ENCODE measurements at places on chromosomes 4 and X.

DNA sequence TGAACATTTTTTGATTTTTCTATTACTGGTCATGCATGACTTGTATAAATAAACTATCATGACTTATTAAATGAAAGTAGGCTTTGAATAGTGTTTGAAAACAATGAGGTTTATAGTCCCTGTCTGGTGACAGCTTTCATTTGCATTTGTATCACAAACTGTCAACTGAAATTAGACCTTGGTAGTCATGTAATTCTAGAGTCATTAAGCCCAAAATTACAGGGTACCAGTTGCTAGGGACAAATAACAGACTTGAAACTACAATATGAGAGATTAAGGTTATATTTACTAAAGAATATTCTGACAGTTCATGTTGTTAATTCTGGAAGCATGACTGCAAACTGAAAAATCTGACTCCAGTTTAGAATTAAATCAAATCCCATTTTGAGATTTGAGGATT, 9.2 kb upstream of the VAMP7 start:
- no peak for DNase-seq

DNA sequence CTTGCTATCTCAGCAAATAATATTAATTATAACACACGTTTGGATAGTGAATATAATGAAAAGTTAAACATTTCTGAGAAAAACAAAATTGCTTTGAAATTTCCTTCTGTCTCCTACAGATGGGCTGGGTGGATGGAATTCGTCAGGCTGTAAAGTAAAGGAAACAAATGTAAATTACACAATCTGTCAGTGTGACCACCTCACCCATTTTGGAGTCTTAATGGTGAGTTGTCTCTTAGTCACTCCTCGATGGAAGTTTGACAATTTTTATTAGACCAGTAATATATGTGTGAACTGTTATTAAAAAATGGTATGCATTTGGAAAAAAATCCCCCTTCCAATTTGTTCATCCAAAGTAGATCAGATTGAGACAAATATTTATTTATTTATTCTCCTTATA, 92.5 kb upstream of the BRS3 start:
- no peak for DNase-seq

- no peak for DNase-seq
Observed at GRCh38 chr4:10011885-10012284, 9.4 kb downstream of the SLC2A9 start.

DNA sequence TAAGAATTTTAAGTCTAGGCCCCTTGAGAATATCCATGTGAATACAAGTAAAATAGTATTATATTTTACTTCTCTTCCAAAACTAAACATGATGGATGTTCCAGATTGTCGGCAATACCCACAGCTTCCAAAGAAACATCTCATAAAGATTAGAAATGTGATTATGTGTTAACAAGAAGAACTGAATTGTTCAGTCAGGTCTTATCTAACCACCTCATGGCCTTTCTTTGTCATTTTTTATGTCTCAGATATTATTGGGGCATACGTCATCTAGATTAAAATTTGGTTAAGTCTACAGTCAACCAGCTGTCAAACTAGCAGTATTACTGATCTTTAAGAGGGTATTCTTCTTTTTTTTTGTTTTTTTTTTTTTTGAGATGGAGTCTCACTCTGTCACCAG, 10.0 kb downstream of the EPGN start:
- no peak for DNase-seq

DNA sequence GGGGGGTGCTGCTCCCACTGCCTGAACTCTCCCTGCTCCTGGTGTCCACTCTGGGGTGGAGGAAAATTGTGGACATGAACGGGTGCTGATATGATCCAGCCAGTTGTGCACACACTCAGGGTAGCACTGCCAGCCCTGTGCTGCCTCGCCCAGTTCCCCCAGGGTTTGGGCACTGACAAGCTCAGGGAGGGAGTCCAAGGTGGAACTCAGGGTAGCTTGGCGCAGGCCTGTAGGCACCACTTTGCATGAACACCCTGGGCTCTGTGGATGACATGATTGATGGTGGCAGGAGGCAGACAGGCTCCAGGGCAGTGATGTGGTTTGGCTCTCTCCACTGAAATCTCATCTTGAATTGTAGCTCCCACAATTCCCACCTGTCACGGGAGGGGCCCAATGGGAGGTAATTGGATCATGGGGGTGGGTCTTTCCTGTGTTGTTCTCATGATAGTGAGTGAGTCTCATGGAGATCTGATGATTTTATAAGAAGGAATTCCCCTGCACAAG, 572.0 kb upstream of the PABPC4L start:
- DNase-seq, result no peak

- DNase-seq, result no peak
Observed at GRCh38 chr4:120517966-120518365, 404.6 kb downstream of the PRDM5 start.

DNA sequence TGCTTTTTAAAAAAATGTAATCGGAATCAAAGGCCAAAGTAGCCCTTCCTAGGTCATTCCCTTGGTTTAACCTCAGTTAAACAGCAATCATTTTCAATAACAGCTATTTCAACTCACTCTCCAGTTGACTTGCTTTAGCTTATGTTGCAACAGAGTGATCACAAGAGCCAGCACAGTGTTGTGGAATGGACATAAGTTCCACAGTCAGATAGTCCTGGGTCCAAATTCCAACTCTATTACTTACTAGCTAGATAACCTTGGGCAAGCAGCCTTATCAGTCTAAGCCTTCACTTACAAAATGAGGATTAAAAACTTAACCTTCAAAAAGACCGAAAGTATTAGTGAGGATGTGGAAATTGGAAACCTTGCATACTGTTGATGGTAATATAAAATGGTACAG, 9.2 kb upstream of the GPC3 start:
- DNase-seq, result no peak

DNA sequence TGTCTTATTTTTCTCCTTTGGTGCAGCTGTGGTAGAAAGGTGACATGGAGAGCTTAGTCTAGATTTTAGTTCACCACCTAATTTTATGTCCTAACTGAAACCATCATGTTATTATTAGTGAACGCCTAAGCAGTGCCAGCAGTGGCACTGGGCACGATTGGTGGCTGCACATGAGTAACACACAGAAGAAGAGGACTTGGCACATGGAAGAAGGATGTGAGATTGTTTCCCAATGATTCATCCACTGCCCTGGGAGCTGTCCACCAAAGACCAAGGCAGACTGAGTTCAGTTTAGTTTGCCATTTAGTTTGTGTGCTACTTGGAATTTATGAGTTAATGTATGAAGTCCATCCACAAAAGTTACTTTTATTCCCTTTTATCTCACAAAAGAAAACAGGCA, 68.1 kb upstream of the NAP1L5 start:
- no peak for DNase-seq

- no peak for DNase-seq
Observed at GRCh38 chr4:119189638-119190037, 22.9 kb upstream of the USP53 start.

DNA sequence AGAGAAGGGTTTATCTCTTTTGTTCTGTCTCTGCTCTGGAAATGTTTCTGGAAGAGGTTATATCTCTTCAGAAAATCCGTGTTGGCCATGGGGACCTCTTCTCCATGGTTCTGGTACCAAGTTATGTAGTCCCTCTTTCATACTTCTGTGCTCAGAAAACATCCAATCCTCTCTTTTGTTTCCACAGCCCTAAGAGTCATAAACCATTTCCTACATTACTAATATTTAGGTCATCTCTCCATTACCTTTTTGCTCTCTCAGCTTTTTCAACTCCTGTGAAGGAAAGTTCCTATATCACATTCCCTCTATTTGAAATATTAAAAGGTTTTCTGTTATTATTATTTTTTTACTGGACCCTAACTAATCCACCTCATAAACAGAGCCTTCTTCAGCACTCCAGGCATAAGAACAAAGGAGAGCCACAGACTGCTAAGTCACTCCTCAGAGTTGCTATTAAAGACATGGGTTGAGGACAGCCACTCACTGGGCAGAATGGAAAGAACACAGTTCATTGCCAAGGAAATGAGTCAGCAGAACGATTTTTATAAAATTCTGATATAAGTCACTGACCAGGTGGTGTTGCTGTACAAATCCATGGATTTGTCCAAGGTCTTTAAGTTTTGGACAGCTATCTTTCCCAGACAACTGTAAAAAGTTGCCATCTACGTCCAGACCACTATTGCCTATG, 122.4 kb upstream of the NPY2R start:
- DNase-seq, result no peak

DNA sequence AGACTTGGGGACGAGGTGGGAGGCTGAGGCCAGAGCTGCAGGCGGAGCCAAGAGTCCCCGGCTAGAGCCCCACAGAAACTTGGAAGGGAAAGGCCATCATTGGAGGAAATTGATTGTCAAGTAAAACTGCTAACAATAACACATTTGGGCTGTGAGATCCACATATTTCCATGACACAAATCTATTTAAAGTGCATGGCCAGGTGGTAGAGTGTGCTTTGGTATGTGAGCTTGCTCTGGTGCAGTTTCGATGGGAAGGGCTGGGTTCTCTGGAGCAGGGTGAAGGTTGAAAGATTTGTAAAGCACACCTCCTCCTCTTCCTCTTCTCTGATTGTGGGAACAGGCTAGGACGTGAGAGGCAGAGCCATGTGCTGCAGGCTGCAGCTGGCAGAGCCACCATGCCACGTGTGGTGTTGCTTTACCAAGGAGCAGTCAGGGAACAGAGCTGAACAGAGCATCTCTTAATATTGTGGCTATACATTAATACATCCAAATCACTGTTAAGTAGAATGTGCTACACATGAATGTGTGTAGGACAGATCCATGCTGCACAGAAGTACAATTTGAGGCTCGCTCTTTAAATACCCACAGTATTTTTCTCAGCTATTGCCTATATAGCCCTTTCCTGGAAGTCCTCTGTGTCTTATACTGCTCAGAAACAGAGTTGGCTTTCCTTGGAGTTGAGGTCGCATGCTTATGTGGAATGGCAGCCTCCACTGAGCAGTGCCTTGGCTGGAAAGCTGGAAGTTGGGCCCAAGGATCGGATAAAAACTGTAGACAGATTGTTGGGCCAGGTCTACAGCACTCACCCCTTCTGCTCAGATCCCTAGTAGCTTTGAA, 37.7 kb downstream of the FHDC1 start:
- DNase-seq, result no peak

- DNase-seq, result no peak
Observed at GRCh38 chrX:42754115-42754514, 23.8 kb downstream of the PPP1R2C start.

DNA sequence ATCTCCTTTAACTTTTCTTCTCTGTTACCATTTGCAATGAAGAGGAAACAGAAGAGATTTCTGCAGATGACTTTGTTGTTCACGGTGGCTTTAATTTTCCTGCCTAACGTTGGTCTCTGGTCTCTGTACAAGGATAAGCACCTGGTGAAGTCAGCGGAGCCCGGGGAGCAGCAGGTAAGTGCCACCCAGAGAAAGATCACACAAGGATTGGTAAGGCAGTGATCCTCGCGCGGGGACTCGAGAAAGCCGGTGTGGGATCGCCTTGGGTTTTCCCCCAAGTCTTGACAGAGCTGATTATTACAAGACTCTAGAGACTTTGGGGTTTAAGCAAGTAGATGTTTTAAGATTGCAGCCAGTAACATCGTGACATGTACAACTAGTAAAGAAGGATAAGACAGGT, 1.3 kb downstream of the GALNTL6 start:
- DNase-seq, result no peak

DNA sequence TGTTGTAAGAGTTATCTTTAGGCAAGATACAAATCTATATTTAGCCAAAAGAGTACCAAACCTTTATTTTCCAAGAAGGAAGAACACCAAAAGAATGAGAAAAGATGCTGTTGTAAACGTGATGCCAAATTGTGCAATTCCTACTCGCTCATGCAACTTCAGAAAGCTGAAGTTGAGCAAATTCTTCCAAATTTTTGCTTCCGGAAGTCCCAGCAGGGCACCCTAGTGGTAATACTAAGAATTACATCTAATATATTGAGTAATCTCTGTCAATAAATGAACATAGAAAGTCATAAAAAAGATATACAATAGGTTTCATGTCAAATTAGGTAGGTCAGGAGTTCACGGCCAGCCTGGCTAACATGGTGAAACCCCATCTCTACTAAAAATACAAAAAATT, 36.0 kb upstream of the SMARCAD1 start:
- no peak for DNase-seq

GRCh38 chr4:54390670-54391069, 161.6 kb downstream of the PDGFRA start:
- no peak for DNase-seq

GRCh38 chrX:2220829-2221567, 279.8 kb downstream of the DHRSX start:
- no peak for DNase-seq

DNA sequence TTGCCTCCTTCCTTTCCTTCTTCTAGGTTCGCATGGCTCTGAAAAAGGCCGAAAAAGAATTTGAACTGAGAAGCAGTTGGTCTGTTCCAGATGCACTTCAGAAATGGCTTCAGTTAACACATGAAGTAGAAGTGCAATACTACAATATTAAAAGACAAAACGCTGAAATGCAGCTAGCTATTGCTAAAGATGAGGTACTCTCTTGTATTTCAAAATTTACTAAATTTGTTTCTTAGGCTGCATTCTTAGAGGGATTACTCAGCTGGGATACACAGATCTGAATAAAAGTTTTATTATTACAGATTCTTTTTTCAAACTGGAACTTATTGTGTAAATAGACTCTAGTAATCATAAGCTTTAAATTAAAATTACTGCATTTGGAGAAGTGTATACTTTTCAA, 146.9 kb downstream of the STIM2 start:
- DNase-seq, result no peak

DNA sequence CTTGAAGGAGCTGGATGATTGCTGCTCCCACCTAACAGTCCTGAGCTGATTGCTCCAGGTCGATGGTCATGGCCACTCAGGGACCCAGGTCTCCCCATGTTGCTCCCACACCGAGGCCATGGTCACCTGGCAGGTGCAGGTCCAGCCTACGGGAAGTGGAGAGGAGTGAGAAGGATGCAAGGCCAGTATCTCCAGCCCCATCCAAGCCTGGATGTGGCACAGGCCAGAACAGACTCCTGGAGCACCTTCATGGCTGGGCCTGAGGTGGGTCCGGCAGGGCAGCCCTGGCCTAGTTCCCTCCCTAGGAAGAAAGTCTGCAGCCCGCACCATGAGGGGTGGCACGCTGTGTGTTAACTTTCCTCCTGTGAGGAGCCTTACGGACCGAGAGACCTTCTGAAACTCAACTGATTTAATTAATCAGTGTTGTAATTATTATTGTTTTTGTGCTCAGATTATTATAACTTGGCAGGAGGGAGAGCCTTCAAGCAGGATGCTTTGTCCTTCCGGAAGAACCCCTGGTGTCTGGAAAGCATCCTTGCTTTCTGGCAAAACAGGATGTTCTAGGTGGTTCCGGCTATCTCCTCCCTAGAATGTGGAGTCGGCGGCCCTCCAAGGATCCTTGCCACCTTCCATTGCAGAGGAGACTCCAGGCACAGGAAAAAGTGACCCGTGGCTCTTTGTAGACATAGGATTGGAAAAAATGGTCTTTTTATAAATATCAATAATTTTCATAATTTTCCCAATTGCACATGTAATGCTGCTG, 92.3 kb upstream of the ADRA2C start:
- DNase-seq, result no peak

DNA sequence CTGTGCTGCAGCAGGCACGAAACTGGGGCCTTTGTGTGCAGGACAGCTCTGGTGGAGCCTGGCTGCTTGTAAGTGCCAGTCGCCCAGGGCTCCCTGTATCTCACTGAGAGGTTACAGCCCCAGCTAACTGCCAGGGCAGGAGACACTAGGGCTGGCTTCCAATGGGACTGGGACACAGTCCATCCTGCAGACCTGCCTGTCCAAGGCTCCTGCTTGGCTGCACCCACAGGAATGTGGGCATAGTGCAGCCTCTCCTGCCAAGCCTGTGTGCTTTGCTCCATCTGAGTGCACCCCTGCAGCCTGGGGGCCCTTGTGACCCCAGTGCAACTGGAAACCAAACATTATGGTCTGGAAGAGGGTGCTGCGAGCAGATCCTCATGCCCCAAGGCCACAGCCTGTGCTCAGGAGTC, 144.0 kb downstream of the ADAM29 start:
- no peak for DNase-seq
